ENCODE measurements at places on chromosomes 13 and 19.

DNA sequence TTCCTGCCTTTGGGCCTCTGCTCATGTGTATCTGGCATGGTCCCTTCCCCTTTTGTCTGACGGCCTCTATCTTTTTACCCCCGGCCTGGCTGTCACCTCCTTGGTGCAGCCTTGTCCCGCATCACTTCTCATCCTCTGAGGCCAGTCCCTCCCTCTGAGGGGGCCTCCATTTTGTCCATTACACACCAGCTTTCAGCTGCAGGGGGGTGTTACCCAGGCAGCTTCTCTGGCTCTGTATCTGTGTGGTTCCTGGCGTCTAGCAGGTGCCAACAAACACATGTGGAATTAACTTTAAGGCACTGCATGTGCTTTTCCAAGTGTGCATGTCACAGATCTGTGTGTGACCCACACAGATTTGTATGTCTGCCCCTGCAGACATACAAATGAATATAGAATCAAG lies 52.4 kb downstream of the LYL1 start:
- no peak for ATAC-seq

GRCh38 chr13:114235697-114236096 lies 1.0 kb downstream of the CDC16 start:
- ATAC-seq = no peak

GRCh38 chr13:19927117-19927748 lies 31.3 kb upstream of the ZMYM2 start:
- ATAC-seq = no peak

DNA sequence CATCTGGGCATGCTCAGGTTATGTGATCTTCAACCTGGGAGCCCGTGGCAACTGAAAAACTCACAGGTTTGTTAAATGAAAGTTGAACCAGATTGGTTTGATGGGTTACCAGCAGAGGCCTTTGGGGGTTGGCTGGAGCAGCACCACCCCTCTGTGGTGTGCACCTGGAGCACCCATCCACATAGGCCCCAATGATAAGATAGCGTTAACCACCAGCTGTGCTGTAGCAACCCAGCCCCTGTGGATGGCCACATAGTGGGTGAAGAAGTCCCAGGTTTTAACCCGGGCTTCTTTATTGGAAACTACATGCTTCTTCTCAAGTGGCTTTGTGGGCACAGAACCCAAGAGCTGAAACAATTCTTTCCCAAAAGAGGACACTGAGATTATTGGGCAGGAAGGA lies 22.6 kb upstream of the MTIF3 start:
- ATAC-seq = no peak

DNA sequence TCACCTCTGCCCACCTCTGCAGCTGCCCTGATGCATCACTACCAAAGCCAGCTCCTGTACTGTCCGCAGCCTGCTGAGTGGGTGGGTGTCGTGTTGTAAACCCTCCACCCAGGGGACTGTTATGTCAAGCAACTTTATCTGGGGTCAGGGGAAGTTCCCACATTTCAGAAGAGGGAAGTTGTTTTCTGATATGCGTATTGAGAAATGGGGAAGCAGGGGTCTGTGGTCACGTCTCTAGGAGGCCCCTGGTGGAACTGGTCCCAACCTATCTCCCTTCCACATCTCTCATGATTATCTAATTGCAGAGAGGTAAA lies 31.2 kb downstream of the CLEC17A start:
- ATAC-seq = no peak

DNA sequence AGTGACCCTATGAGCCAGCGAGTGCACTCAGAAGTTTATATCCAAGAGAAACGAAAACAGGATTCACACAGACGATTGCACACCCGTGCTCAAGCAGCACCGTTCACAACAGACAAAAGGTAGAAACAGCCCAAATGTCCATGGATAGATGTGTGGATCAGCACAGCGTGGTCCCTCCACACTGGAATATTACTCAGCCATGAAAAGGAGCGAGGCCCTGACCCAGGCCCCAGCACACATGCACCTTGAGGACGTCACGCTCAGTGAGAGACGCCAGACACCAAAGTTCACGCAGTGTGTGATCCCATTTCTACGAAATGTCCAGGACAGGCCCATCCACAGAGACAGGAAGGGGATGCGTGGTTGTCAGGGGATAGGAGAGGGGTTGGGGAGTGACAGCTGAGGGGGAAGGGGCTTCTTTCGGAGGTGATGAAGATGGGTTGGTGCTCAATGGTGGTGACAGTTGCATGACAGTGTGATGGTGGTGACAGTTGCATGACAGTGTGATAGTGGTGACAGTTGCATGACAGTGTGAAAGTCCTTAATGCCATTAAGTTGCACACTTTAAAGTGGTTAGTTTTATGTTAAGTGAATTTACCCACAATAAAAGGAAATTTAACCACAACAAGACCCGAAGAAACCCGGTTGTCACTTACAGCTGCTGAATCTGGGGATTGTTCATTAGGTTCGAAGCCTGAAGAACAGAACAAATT lies 18.9 kb upstream of the SLC39A3 start:
- no peak for ATAC-seq

GRCh38 chr13:106349080-106349931 lies 186.2 kb downstream of the EFNB2 start:
- peak; percentile 69 for ATAC-seq

- no peak for ATAC-seq
Measured at GRCh38 chr19:18671303-18672043, 12.0 kb upstream of the CRTC1 start.

DNA sequence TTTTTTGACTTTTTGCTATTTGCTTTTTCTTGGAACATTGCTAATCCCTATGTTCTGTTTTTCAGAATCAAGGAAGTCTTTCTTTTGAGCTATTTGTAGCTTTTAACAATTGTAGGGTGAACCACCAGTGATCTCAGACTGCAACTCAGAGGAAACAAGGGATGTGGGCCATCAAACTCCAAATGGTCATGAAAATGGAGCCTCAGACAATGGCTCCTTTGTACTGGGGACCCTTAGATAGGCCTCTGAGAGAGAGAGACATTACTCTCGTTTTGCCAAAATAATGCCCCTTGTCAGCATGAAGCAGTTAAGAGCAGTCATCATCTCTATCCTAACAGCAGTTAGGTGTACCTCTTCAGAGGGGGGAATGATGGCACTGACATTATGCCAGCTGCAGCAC lies 56.4 kb upstream of the GJB6 start:
- no peak for ATAC-seq

- peak; percentile 100 for ATAC-seq
Measured at GRCh38 chr19:21396893-21397572, at the start of gene ZNF493. Gene ZNF493 (plus strand): TSS chr19:21397133. CDS start chr19:21397238, 105 bp downstream.

DNA sequence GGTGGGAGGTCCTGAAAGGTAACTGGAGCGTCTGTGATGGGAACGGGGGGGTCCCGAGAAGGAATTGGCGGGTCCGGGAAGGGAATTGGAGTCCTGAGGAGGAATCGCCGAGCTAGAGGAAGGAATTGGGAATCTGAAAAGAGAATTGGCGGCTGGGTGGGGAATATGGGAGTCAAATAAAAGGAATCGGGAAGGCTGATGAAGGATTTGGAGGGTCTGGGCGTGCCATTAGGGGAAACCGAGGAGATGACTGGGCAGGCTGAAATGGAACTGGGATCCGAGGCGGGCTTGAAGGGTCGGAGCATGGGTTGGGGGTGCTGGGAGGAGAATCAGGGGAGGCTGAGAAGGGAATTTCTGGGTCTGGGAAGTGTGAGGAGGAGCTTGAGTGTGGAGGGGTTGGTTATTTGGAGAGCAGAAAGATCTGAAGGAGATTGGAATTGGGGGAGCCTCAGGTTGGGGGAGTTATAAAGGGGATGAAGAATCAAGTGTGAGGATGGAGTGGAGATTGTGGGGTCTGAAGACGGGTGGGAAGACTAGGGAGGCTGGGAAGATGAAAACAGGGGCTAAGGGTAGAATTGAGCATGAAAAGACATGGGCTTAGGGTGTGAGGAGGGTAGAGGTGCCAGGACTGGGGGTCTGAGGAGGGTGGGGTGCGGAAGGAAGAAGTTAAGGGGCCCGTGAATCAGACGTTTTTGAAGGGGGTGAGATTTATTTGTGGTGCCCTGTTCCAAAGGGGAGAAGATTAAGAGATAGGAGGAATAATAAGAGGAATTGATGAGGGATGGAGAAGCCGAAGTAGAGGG lies 718 bp downstream of the ACTN4 start:
- no peak for ATAC-seq

GRCh38 chr19:964761-965694 lies 19.1 kb upstream of the WDR18 start:
- ATAC-seq = no peak

- ATAC-seq = no peak
Measured at GRCh38 chr19:3975144-3975543, 4.2 kb upstream of the DAPK3 start.

- no peak for ATAC-seq
Measured at GRCh38 chr19:49818649-49819370, 721 bp downstream of the MED25 start.

DNA sequence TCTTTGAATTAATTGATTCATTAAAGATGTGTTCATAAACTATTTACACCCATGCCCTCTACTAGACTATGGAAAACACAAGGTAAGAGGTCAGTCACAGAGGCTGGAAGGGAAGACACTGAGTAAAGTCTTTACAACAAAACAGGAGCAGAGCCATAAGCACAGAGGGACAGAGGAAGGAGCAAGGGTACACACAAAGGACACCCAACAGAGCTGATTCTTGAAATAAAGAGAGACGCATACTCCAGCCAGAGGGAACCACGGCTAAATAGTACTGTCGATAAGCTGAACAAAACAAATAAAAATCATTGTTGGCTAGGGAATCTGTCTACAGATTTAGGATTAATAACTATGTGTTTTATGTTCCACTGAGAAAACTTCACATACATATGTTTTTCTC lies 289.2 kb downstream of the EFNB2 start:
- no peak for ATAC-seq

- ATAC-seq = peak; percentile 38
Measured at GRCh38 chr19:2337329-2337707, 8.8 kb downstream of the SPPL2B start.

DNA sequence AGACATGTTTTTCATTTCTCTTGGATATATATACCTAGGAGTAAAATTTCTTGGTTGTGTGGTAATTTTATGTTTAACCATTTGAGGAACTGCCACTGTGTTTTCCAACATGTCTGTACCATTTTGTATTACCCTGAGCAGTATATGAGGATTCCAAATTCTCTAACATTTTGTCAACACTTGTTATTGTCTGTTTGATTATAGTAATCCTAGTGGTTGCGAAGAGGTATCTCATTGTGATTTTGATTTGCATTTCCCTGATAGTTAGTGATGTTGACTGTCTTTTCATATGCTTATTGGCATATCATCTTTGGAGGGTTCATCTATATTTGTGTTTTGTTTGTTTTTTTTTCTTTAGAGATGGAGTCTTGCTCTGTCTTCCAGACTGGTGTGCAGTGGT lies 21.4 kb downstream of the GARRE1 start:
- ATAC-seq = no peak

GRCh38 chr19:18817574-18817973 lies 14.2 kb upstream of the UPF1 start:
- ATAC-seq = no peak

- ATAC-seq = no peak
Measured at GRCh38 chr19:12331211-12331941, 2.1 kb downstream of the ZNF563 start.

DNA sequence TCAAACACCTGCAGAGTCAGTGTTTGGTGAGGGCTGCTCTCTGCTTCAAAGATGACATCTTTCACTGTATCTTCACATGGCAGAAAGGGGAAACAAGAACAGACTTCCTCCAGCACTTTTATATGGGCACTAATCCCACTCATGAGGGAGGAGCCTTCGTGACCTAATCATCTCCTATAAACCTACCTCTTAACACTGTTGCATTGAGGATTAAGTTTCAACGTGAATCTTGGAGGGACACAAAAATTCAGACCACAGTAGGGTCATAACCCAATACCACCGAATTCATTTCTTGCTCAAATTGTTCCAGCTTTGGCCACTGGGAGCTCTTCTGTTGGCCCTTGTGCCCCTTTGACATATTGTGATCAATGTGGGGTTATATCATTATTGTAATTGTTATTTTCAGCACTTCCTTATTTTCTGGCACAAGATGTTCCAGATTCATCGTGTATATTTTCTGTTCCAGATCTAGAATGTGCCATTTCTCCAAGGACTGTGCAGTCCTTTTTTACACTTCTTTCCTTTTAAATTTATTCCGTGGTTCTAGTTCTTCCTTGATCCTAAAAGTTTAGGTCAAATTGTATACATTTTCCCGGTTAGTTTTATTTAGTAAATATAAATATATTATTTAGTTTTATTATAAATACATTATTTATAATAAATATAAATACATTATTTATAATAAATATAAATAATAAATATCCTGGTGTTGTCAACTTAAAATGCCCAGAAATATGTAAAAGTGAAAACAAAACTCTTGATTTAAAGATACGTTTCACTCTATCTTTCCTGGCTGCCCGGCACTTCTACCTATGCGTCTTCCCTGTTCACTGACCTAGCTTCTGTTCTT lies 35.5 kb upstream of the IGFL4 start:
- no peak for ATAC-seq

- no peak for ATAC-seq
Measured at GRCh38 chr13:50355797-50356196, 340.6 kb downstream of the KCNRG start.

GRCh38 chr13:105410602-105411001 lies 1124.9 kb downstream of the EFNB2 start:
- no peak for ATAC-seq

GRCh38 chr19:4019578-4019977 lies 12.0 kb downstream of the PIAS4 start:
- no peak for ATAC-seq

DNA sequence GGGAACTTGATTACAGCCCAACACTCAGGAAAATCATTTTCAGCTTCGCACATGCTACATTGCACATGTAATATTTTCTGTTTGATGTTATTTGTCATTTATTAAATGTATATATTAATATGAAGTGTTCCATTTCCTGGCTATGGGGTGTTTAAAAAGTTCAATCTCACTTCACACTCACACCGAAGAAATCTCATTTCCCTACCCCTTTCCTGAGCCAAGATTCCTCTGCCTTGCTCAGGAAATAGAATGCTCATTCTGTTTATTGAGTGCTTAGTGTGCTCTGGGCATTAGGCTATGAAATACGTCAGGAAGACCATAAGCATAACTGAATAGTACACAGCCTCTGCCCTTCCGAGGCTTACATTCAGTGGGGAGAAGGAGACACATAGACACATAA lies 331.9 kb upstream of the TSHZ3 start:
- no peak for ATAC-seq

DNA sequence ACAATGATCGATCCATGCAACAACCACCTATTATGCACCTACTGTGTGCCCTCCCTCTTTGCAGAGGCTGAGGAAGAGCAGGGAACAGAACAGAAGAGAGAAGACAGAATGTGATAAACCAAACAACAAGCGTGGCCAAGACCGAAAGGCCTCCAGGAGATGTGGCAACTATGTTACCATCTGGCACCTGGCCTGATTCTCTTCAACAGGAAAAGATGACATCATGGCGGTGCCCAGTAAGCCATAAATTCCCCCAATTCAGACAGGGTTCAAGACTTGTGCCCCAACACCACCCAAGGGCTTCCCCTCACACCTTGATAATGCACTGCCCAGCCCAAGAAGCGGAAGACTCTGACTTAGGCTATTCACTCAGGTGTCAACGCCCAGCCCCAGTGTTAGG lies 44.3 kb downstream of the SLC7A1 start:
- ATAC-seq = no peak

All from gastroesophageal sphincter (tissue), 4 donors.